Stimulated activated CD4-positive, alpha-beta T cell treated with anti-CD3 and anti-CD28 coated beads, Interleukin-1b, Interleukin-23, amount 100 ng/mL, for 1 hour (primary cell): ENCODE measurements at places on chromosomes 4 and X.

GRCh38 chrX:101219116-101219863 is at the start of gene DRP2:
Gene DRP2, plus strand, starts transcription at chrX:101219786. Its CDS starts 11,862 bp downstream, at chrX:101231648.
- no peak for DNase-seq

DNA sequence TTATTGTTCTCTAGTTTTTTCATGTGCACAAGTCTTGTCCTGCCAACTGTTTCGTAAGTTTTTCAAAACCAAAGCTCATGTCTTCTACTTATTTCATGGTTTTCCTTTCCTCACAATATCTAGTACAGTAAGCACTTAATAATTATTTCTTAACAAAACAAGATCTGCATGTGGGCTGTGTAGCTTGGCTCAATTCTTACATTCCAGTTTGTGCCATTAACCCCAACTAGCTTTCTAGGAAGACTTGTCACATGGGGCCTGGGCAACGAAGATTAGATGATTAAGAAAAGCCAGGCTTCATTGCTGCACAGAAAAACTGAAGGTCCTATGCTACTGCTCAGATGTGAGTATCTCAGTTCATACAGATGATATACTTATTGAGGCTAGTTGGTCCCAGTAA is 155.3 kb upstream of the TEX13A start:
- DNase-seq, result no peak

DNA sequence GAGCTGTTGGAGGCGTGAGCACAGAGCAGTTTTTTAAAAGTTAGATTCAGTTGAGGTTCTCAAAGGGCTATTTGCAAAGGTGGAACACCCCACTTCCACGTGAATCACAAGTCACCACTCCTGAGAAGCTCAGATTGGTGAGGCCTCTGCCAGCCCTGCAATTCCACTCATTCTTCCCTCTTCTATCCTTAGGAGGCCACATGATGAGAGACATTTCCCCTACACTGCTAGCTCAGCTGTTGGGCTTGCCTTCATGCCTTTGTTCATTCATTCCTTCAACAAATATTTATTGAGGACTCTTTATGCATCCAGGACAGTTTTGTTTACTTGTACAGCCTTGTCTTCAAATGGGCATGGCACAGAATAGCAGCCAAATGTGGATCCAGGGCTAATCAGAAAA is 3.7 kb downstream of the SRPX2 start:
- DNase-seq, result no peak

- DNase-seq, result no peak
These were observed 31.4 kb downstream of the RGS12 start for GRCh38 chr4:3324093-3324815.

GRCh38 chr4:69828828-69829227 is 31.1 kb downstream of the SULT1E1 start:
- no peak for DNase-seq

DNA sequence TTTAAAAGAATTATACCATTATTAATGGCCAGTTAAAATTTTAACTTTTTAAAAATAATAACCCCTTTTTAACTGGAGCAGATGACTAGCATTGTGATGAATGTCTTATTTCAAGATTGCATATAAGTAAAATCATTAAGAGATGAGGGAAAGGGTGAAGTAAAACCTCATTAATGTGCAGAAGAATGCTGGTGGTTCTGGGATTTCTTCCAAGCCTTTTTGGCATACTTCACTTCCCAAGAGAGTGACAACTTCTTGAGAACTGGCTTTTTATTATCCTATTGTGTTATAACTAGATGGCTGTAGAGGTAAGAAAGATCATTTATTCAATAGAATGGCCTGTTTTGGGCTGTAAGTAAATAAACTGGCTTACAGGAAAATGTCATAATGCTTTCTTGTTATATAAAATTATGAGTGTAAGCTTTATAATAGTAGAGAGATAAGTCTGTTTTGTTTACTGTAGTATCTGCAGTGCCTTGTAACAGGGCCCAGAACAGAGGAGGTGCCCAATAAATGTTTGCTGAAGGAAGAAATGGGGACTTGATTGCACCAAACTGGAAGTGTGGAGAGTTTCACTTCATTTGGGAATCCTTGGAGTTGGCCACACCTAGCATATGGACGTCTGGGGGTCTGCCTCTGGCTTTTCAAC is 242.9 kb upstream of the PITX2 start:
- DNase-seq, result no peak

DNA sequence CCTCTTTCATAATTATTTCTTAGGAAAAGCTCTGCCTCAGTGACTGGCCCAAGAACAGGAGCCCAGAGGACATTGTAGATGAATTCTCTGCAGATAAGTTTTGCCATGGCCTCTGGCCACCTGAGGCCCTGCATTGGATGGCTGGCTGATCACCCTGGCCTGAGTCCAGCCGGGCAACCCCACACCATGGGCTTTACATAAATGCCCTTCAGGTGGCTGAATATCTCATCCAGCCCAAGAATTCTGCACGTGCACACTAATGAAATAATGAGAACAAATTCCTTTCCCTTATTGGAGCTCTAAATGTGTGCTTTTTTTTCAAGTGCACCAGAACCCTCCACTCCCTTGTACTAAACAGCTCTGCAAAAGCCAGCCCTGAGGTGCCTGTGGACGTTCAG is 65.7 kb downstream of the IRF2 start:
- no peak for DNase-seq

DNA sequence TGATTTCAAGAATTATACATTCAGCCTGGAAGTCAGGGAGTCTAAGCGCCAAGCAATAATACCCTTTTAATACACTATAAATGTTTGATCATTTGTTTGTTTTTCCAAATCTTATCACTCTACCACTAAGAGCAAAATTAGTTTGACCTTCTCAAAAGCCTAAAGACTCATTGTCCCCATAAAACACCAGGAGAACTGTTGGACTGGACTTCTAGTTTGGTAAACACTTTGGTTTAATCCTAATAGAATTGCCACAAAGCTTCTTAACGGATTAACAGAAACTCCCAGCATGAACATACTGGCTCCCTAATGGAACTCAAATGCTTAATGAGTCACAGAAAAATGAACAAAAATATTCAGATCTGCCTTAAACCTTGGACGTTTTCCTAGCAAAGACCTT is 34.9 kb downstream of the SYTL5 start:
- DNase-seq, result no peak

- DNase-seq, result no peak
These were observed 21.2 kb downstream of the FGFBP1 start for GRCh38 chr4:15917297-15917696.

DNA sequence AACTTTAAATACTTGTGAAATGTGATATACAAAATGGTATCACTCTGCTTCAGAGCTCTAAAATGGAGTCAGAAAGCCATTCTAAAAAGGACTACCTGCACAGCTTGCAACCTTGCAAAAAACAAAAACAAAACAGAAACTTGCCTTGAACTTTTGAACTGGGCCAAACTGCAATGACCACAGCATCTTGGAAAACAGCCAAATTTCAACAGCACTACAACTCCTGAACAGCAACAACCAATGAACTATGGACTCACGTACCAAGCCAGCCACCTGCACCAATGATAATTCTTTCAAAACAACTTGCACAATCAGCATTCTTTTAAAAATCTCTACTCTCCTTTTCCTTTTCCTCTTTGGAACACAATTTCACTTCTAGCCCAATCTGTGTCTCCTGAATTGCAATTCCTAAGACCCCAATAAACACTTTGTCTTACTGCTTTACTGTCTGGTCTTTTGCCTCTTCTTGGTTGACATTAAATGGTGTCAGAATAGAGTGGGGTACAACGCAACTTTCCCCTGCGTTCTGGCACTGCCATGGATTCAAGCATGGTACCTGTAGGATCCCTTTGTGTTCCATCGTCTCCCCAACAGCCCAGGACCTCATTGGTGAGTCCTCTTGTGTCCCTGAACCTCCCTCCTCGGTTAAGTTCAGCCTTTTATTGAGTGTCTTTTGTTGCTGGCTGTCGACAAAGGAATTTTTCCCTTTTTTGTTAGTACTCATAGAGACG is 35.7 kb upstream of the FMR1 start:
- no peak for DNase-seq

DNA sequence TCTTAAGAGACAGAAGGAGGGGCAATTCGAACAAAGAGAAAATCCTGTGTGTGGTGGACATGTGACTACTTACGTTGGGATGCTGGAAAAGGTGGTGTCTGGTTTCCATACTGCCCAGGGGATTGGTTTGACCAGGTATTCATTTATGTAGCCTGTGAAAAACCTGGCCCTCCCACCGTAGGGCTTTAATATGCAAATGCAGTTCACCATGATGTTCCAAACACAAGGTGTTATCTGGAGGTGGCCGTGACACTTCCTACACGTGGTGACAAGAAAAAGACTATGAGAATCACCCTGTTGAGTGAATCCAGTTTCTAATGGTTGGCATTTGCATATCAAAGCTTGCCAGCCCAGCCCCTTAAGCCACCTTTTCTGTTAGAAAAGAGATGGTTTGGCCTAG is 27.9 kb downstream of the UGT2B4 start:
- DNase-seq, result no peak

- no peak for DNase-seq
These were observed 120.2 kb upstream of the ADGRL3 start for GRCh38 chr4:61079976-61080375.

DNA sequence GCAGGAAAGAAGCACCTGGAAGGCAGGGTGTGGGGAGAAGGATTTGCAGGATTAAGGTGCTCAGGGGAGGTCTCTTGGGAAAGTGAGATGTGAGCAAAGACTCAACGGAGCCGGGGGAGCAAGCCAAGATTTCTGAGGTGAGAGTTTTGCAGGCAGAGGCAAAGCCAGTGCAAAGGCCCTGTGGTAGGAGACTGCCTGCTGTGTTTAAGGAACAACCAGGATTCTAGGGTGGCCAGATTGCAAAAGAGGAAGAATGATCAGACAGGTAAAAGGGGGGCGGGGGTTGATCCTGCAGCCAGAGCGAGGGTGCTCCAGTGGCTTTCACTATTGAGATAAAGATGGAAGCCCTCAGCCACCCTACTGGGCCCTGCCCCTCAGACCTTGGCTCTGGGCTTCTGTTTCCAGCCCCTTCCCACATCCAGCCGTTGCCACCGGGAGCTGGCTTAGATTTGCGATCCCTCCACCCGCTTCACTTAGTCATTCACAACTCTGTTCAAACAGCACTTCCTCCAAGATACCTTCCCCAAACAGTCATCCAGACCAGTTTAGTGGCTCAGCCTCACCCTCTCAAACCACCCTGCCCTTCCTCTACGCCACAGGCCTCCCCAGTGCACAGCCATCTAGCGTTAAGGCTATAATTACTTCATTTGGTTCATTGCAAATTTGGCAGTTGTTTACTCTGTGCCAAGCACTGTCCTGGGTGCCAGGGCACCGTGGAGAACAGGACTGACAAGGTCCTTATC is 23.3 kb upstream of the BCOR start:
- DNase-seq, result no peak

DNA sequence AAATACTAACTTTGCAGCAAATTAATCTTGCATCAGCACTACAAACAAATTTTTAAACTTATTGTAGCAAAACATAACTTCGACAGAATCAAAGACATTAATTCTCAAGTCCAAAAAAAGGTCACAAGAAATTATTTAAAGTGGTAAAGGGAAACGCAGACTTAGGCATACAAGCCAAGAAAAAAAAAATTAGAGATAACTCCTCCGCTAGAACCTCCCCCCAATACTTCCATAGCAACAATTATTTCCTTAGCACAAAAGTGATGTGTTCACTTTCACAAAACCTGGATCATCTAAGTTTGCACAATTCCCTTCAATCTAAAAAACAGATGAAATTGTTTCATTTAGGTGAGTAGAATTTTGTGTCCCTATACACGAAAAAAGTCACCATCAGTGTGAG is 1.1 kb downstream of the LRBA start:
- no peak for DNase-seq

DNA sequence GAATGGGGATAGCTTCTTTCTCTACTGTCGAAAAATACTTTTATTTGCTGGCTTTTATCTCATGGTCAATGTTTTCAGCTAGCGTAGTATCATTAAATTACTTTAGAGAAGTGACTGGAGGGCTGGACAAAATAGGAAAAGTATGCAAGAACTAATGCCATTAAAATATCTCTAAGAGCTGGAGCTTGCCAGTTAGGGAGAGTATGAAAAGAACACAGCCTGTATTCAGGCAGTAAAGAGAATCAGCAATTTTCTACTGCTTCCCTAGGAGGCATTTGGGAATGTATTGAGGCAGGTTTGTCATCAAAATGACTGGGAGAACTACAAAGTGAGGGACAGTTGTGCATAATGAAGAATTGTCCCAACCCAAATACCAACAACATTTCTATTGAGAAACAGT is 43.0 kb upstream of the FTHL17 start:
- DNase-seq, result no peak

- no peak for DNase-seq
These were observed 4.2 kb downstream of the NEUROG2 start for GRCh38 chr4:112511803-112512118.

DNA sequence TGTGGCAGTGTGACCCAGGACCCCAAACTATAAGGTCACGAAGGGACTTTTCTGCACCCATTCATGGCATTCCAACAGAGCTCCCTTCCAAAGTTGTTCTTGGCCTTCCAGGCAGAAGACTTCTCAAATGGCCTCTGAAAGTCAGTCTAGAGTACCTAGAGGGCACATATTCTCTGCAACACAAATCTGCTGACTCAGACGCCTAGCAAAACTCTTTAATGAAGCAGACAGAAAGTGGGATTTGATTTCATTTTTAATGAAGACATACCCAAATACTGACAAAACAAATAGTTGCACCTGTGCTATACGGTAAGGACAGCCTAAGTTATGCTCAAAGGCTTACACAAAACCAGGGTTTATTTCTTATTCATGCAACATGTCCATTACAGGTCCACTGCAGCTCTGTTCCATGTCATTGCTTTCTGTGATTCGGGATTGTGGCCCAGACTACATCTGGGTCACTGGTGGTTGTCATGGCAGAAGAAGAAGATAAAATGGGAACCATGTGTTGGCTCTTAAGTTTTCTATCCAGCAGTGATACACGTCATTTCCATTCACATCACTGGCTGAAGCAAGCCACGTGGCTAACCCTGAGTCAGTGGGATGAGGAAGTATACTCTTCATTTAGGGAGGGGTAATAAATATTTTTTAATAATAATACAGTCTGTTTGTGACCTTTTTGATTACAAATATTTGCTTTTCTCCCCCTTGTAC is 57.7 kb downstream of the NAT8L start:
- no peak for DNase-seq

- no peak for DNase-seq
These were observed 286.2 kb downstream of the GALNTL6 start for GRCh38 chr4:172099376-172099775.

DNA sequence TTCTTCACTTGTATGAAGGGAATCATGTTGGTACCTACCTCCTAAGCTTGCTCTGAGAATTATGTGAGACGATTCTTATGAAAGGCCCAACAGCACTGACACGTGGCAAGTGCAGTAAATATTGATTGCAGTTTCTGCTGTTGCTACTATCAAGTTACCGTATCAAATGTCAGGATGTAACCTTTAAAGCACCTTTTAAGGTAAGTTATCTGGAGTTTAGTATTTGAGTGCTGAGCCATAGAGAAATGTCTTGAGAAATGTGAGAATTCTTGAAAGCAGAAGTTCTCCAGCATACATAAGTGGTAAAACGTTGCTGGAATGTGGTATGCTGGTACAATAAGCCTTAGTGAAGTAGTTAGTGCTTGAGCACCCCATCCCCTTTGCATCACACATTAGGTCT is 90.4 kb downstream of the PHOX2B start:
- no peak for DNase-seq

GRCh38 chr4:71188156-71188640 is 150.6 kb upstream of the SLC4A4 start:
- no peak for DNase-seq
